Breast epithelium (tissue), 4 donors: ENCODE measurements at places on chromosomes 2 and 18.

- no peak for DNase-seq
Observed at GRCh38 chr18:47594621-47595086, 335.8 kb downstream of the SMAD2 start.

GRCh38 chr2:38960609-38961320 lies 71.1 kb downstream of the ARHGEF33 start:
- no peak for DNase-seq

GRCh38 chr18:31206787-31207381 lies 44.2 kb upstream of the DSC1 start:
- peak; percentile 69 for DNase-seq

GRCh38 chr2:31828891-31829290 lies 181.9 kb downstream of the MEMO1 start:
- DNase-seq: no peak
